EH (cell line): ENCODE measurements at places on chromosomes 5 and 9.
A peak's percentile ranks its signal among the peaks of the same experiment; 100 is the strongest.

DNA sequence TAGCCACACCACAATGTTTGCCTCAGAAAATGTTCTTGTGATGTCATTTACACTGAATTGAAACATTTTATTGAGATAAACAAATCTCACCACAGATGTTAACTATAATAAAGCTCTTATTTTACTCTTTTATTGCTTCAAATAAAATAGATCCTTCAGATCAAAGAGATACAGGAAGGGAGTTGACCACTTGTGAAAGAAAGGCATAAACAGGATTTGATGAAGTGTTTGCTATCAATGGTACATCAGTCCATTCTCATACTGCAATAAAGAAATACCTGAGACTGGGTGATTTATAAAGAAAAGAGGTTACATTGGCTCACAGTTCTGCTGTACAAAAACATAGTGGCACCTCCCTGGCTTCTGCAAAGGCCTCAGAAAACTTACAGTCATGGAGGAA lies 40.2 kb upstream of the OR13F1 start:
- DNase-seq: no peak

DNA sequence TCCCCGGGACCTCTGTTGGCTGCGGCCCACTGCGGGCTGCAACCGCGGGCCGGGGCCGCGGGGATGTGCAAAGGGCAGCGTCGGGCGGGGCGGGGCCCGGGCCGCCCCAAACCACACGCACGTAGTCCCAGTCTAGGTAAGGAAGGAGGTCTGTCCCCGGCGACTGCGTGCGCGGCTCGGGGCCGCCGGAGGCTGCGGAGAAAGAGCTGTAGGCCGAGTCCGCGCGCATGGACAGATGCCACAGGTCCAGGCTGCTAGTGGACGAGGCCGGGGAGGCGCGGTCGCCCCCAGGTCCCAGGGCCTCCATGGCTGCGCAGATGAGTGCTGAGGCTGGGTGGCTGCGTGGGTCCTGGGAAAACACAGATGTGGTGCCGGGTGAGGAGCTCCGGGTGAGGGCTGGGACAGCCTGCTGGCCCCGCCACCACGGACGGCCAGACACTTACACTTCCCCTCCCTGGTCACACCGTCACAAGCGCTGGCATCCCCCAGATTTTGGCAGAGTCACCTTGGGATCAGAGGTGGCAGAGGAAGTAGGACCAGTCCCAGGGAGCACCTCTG lies 4.5 kb downstream of the SHROOM1 start:
- DNase-seq: no peak

DNA sequence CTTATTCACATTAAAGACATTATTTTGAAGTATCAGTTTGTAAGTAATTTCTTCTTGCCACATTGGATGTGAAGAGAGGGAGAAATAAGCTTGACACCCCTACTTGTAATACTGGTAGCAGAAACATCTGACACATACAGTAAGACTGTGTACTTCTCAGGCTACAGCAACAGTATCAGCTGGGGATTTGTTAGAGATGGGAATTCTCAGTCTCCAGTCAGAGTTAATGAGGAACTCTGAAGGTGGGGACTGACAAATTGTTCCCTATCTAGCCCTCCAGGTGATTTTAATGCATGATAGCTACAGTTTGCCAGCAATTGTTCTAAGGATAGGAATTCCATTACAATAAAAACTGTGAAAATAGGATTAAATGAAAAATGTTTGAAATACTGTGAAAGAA lies 524.8 kb downstream of the PRR16 start:
- no peak for DNase-seq

DNA sequence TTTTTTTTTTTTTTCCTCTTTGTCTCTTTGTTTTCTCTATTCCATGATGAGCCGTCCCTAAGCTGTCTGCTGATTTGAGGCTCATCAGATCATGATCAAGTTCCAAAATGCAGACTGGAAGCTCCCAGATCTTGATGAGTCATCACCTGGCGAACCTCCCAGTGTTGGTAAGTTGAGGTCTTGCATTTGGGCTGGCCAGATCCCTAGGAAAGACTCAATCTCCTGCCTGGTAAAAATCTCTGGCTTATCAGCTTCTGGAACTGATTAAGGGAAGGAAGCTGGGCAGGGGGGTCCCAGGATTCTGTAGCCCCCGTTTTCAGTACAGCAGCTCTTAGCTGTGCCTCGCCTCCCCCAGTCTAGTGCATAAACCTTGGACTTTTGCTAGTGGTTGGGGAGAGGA lies 69.0 kb downstream of the TSPAN17 start:
- DNase-seq: peak; percentile 84

GRCh38 chr9:70613024-70613768 lies 198.7 kb upstream of the KLF9 start:
- DNase-seq: peak; percentile 69

- DNase-seq: no peak
Measured at GRCh38 chr9:84834426-84834825, 164.9 kb downstream of the NTRK2 start.

GRCh38 chr9:113476511-113476916 lies 13.0 kb downstream of the RGS3 start:
- DNase-seq: no peak

DNA sequence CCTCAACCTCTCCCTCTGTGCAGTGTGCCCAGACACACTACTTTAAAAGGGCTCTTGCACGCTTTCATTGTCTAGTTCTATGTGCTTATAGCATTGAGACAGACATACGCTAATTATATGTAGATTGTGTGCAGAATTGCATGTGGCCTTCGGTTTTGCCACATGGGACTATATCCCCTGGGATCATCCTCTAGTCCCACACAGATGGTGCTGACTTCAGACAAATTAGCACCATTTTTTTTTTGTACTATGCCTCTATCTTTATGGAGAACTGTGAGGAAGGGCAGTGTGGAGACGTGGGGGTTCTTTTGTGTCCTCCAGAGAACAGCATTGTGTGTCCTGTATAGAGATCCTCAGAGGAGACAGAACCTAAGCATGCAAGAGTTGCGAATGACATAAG lies 29.3 kb downstream of the PAPPA start:
- DNase-seq: no peak

DNA sequence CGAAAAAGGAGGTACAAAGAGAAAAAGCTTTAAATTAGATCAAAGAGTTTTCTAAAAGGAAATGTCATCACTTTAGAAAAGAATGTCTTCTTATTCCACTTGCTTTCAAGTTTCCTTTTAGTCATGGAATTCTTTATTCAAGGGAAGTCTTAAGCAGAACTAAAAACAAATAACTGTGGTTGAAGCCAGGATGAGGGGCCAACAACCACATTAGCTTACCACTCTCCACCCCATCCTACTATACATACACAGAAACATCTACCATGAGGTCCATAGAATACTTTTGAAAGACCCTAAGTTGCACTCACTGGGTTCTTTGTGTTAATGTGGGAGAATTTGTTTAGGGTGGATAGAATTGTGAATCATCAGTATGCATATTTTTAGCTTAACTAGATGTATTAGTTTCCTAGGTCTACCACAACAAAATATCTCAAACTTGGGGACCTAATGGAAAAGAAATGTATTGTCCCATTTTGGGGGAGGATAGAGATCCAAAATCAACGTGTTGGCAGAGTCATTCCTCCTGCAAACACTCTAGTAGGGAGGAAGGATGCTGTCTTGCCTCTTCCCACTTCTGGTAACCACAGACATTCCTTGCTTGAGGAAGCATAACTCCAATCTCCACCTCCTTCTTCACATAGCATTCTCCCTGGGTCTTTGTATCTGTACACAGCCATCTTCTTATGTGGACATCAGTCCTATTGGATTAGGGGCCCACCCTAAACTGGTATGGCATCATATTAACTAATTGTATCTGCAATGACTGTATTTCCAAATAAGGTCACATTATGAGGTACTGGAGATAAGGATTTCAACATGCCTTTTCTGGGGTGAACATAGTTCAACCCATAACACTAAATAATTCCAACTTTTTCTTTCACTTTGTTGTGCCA lies 239.4 kb downstream of the LURAP1L start:
- peak; percentile 16 for DNase-seq

DNA sequence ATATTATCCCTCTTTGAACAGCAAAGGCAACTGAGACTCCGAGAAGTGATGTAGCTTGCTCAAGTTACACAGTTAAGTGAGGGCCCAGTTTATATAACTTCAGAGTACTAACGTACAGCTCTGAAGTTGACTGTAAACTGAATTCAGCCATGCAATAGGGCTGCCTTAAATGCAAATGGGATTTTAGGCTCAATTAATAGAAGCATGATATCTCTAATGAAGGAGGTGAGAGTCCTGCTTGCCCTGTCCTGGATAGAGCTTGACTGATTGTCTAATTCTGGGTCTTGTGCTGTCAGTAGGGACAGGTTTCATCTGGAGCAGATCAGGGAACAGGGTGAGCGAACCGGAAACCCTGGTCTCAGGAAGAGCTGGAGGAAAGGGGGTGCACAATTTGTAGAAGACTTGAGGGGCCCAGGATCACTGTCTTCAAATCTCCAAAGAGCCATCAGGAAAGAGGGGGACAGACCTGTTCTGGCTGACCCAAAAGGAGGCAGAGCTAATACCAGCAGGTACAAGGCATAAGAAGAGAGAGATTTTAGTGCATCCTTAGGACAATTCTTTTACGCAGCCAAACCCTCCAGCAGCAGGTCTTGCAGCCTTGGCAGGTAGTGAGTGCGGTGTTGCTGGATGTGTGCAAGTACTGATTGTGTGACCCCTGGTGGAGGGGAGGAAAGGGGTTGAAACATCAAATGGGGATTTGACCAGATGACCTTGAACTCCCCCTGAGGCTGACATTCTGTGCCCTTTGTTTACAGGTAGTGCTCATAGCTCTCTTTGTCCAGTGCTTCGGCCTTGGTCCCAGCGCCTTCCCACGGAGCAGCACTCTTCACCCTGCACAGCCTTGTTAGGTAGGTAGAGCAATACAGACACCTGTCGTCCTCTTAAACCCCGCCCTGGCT lies 13.0 kb downstream of the GSN start:
- no peak for DNase-seq

DNA sequence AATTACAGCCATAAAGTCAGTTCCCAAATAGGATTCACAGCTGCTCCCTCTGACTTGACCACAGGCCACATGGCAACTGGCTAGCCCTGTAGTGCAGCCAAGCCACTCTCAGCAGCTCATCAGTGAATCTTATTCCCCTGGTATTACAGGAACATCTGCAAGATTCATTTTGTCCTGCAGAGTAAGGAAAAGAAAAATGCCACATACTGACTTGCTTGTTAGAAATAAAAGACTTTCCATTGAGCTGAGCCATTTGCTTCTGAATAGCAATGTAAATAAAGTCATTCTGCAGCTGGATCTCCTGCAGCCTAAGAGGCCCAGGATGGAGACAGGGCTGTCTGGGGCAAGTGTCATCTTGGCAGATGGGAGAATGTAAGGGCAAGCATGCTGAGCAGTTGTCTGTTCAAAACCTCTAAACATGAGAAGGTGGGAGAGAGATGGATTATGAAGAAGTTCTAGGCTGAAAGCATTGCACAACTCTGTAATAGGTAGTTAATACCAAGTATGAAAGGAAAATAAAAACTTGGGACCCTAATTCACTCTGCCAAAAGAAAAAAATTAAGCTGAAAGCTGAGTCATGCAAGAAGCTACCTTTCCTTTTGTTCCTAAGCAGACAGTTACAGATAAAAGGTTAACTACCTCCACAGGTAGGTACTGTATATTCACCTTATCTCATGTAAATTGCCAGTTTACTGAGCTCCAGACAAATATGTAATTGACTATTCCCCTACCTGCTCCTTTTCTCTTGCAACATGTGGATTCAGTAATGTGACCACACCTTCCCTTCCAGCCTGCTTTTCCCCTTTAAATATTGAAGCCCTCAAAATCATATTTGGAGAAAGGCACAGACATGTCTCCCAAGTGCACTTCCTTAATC lies 244.4 kb upstream of the RAI14 start:
- DNase-seq: peak; percentile 57

GRCh38 chr9:90641884-90642487 lies 638 bp downstream of the DIRAS2 start:
- DNase-seq: no peak

- no peak for DNase-seq
Measured at GRCh38 chr9:105436783-105437182, 11.1 kb upstream of the FSD1L start.

DNA sequence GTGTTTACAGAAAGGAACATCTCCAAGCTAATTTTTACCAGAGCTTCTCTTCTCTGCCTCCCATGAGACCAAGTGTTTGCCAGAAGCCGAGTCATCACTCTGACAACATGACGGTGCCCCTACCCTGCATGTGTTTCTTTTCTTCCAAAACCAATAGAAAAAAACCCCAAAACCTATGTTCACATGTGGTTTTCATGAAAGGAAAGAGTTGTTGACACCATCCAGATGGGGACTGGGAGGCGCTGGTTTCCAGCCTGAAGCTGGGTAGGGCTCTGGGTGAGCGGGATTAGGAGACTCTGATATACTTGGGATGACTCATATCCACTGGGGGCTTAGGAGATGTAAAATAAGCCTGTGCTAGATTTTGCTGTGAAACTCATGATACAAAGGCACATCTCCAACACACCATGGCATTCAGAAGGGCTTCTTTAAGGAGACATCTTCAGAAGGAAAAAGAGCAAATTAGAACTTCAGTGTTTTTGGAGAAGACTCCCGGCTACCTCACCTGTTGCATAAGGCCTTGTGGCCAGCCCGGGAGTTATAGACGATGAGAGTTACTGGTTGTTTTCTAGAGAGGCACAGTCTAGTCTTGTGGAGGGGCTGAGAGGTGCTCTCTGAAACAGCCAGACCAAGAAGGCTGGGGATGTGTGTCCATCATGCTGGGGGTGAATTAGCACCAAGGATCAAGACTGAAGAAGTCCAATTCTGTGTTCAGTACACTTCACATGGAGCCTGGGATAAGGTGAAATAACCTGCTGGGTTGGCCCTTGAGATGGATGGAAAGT lies 108.9 kb upstream of the LHFPL2 start:
- DNase-seq: peak; percentile 70

- no peak for DNase-seq
Measured at GRCh38 chr5:83475935-83476814, 4.6 kb downstream of the VCAN start.

DNA sequence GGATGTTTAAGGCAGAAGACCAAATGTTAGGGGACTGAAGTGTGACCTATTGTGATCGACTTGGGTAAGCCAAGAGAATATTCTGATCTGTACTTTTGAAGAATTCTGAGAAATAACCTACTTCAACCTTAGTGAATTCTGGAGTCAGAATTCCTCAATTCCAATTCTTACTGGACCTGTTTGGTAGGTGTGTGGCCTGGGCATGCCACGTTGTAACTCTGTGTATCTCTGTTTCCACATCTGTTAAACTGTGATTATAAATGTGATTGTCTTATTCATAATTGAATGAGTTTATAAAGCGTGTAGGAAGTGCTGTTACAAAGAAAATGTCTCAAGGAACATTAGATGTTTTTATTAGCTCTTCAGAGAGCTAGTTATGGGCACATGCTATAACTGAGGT lies 64.5 kb downstream of the TUSC1 start:
- no peak for DNase-seq

GRCh38 chr5:180639741-180640610 lies 9.4 kb downstream of the FLT4 start:
- DNase-seq: no peak
